ENCODE measurements at places on chromosomes 5 and 9.
A peak's percentile ranks its signal among the peaks of the same experiment; 100 is the strongest.

DNA sequence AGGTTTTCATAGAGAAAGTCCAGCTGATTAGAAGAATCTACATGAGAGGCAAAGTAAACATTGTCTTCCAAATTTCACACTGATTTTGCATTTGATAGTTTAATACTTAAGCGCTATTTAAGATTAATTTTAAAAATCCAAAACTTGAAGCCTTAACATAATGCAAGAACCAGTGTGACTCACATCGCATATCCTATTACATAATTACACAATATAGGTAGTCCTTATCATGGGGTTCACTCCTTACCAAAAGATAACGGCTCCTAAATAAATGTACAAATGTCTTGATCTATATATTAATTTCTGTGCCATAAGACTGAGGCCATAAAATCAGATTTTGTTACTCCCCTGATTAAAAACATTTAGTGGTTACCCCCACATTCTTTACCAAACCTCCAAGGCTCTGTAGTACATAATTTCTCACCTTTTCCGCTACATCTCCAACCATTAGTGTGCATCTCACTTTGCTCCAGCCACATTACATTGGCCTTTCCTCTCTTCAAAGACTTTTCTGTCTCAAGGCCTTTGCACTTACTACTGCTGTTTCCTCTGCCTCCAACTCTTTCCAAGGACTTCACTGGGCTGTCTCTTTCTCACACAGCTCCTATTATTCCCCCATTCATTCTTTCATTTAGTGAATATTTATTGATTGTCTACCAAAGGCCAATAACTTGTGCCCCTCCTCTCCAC, 1.0 kb downstream of the RIOK2 start:
- no peak for DNase-seq

- DNase-seq: no peak
These were observed 98.2 kb downstream of the USP20 start for GRCh38 chr9:129933185-129934040.

DNA sequence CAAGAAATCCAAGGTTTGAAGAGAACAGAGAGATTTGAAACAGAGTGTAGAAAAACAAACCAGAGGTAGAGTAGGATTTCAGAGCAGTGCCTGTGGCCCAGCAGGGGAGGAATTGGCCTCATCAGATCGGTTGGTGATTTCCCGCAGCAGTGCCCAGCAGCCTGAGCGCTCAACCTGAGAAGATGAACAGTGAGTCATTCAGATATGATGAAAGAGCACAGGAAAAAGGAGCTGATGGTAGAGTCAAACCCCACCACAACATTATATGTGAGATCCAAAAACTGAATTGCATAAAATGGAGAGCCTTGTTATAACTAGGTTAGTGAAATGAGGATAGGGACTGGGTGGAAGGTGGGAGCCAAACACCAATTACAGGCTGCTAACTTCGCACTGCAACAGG, 248.9 kb downstream of the PIK3R1 start:
- no peak for DNase-seq

DNA sequence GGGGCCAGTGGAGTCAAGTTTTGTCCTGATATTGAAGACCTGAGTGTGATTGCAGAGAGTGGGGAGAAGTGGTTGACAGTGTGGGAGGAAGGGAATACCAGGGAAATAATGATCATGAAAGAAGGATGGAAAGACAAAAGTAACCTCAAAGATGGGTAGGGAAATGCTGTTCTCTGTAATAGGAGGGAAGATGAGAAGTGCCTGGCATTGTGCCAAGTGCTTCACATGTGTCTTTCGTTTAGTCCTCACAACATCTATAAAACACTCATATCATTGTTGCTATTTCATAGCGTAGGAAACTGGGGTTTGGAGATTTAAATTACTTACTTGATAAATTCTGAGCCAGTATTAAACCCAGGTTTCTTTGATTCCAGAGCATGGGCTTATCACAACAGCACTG, 472.3 kb downstream of the LRRC70 start:
- DNase-seq: no peak

GRCh38 chr5:81884871-81885270, 87.0 kb upstream of the ATG10 start:
- DNase-seq: no peak

DNA sequence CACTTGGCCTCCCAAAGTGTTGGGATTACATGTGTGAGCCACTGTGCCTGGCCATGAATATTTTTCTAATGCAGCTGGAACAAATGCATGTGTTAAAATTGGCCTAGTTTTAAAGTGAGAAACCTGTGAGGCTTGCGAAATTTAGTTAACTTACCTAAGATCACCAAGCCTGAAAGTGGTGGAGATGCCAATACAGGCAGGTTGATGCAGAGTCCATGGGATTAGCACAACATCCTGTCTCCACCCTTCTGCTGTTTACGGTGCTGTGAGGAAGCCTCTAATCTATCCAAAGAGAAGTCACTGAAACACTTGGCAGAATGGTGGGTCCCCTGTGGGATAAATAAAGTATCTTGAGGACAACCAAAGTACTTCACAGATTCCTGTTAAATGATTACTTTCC, 98.2 kb downstream of the PCSK5 start:
- DNase-seq: no peak

GRCh38 chr9:22041775-22042174, 32.7 kb upstream of the CDKN2B start:
- no peak for DNase-seq

GRCh38 chr9:134775081-134775951, 105.3 kb upstream of the FCN2 start:
- no peak for DNase-seq

- no peak for DNase-seq
These were observed 147.4 kb upstream of the RPS23 start for GRCh38 chr5:82425591-82425990.

DNA sequence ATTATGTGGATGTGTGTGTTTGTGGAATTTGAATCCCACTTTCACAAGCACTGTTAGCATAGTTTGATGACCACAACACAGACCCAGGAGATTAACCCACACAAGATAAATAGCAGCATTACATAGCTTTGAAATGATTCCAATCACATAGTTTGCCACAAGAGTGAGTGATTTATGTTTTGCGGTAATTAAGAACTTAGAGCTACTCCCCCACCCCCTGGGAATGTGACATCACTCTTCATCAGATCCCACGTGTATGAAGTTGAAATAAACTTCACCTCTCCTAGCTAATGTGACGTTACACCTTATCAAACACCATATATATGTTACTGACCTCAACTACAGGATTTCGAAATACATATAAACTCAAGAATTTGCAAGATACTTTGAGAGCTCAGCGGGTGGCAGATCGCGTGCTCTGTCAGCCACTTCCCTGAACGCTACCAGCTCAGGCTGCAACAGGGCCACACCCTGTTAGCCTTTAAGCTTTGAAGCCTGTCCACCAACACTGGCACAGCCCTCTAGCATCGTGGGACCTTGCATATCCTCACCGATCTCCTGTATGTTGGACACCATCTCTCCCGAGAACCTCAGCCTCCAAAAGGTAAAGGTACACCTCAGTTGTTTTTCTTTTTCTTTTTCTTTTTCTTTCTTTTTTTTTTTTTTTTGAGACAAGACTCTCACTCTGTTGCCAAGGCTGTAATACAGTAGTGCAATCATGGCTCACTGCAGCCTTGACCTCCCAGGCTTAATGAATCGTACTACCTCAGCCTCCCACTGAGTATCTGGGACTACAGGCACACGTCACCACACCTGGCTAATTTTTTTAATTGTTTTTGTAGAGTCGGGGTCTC, 1.7 kb upstream of the AGTPBP1 start:
- no peak for DNase-seq

- DNase-seq: no peak
These were observed 186.7 kb downstream of the DRD1 start for GRCh38 chr5:175257128-175257846.

- DNase-seq: no peak
These were observed 128.1 kb upstream of the SMIM23 start for GRCh38 chr5:171657473-171657872.

DNA sequence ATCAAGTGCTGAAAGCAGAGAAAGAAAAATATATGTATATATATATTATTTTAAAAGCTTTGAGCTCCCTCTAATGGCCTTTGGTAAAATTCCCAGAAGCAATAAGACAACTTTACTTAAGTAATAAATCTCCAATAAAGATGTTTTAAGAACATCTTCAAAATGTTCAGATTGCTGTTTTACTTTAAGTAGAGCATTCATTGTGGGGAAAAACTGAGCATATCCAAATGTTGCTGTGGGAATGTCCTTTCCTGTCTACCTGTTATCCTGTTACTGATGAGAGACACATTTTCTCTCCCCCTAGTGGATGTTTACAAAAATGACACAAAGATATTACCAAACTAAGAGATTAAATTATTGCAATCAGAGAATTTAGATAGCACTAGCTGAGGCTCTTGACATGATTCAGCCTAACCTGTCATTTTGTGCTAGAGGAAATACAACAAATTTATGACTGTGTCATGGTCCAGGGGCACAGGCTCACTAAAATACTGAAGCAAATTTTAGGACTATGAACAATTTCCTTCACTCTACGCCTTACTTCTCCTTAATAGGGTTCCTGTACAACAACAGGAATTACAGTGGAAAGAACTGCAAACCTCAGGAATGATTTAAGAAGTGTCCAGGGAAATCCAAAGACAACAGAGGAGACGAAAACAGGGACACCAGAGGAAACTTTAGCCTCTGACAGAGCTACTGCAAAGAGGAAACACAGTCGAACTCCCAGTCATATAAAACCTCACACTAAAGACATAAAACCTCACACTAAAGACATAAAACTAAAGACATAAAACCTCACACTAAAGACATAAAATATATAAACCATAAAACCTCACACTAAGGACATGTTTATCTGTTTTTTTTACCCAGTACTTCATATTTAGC, 24.3 kb upstream of the PRRC1 start:
- DNase-seq: no peak

DNA sequence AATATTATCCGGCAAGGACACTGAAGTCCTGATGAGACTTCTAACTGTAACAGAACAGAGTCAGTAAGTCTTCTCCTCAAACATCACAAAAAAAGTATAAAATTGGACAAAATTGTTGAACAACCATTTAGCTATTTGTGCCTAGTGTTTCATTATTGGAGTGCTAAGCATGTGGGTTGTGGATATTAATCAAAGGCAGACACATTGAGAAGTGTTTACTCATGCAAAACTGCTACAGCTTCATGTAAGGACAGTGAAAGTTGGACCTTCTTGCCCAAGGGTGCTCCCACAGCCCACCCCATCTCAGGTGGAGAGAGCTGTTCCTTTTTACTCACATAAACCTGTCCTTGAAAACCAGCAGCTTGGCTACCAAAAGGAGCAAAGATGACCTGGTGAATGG, 355.1 kb upstream of the DAB2 start:
- no peak for DNase-seq

GRCh38 chr9:82255481-82256176, 267.1 kb downstream of the SPATA31D1 start:
- DNase-seq: no peak

DNA sequence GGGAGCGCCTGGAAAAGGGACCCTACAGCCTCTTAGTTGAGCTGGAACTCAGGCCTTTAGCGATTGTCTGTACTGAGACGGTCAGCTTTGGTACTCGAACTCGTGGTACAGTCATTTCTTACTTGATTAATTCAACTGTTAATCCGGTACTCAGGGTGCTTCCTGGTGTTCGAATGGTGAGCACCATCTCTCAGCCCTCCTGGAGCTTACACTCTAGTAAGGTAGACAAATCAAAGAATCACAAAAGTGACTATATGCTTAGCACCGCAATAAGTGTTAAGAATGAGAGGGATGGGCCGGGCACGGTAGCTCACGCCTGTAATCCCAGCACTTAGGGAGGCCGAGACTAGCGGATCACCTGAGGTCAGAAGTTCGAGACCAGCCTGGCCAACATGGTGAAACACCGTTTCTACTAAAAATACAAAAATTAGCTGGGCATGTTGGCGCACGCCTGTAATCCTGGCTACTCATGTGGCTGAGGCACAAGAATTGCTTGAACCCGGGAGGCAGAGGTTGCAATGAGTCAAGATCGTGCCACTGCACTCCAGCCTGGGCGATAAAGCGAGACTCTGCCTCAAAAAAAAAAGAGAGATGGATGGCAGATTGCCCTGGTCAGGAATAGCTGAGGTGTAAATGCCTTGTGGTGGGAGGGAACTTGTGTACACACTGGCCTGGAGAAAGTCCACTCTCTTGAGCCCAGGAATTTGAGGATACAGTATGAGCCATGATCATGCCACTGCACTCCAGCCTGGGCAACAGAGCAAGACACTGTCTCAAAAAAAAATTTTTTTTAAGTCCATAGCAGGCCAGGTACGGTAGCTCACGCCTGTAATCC, 981 bp downstream of the TCOF1 start:
- no peak for DNase-seq

- no peak for DNase-seq
These were observed 1.7 kb downstream of the EPB41L4B start for GRCh38 chr9:109319017-109319625.

- DNase-seq: peak; percentile 70
These were observed 56.2 kb downstream of the DUSP1 start for GRCh38 chr5:172714491-172715420.

DNA sequence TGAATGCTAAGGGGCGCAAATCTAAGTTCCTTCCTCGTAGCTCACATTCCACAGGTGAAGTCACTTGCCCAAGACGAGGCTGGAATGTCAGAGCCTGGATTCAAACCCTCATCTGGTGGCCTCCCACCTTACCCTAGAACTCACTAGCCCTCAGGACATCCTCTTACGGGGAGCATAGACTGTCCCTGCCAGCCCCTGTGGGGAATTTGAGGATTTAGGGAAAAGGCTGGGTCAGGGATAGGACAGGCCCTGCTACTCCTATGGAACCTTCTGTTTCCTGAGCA, 45.0 kb downstream of the IRF1 start:
- no peak for DNase-seq

DNA sequence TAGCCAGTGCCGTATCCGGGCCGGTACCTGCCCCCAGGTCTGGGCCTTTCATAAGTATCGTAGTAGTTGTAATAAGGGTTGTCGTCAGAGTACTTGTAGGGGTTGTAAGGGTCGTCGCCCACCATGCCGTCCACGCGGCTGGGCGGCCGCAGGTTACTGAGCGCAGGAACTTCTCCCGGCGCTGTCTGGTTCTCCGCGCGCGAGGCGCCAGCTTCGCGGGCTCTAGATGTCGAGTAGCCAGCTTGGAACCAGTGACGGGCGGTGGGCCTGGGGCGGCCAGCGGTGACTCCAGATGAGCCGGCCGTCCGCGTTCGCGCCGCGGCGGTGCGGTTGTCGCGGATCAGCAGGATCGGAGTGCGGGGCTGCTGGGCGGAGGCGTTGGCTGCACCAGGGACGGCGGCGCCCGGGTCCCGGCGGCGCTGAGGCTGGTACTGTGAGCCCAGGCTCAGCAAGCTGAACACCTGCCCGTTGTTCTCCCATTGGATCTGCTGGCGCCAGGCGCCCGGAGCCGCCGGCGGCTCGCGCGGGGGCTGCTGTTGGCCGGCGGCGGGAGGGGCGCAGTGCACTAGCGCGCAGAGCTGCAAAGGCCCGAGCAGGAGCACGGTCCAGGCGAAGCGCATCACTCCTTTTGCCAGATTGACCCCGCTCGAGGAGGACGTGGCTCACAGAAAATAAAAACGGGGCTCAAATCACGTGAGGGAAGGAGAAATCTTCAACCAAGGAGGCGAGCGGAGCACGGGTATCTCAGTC, 518 bp downstream of the LOX start:
- DNase-seq: peak; percentile 21

GRCh38 chr5:169804861-169805260, 167.8 kb downstream of the DOCK2 start:
- DNase-seq: no peak
